ENCODE measurements at places on chromosomes 7 and 10. TPM values are rescaled to one million over a fixed set of nuclear protein-coding genes. Genes with fewer than 3 reads are reported as not detected.
A peak's percentile ranks its signal among the peaks of the same experiment; 100 is the strongest.

The LRRN3 gene
- 0.23 TPM for total RNA-seq

GRCh38 chr10:79394664-79395063 lies 47.4 kb downstream of the PPIF start:
- no peak for DNase-seq
- H3K27me3 ChIP-seq, result no peaks in the 10 kb centered on the region
- no peak overlapping the region for H3K27ac ChIP-seq

GRCh38 chr10:71863203-71863602 lies 12.2 kb upstream of the PSAP start:
- H3K4me3 ChIP-seq, result no peak overlapping the region
- DNase-seq, result no peak
- no peaks in the 10 kb centered on the region for H3K4me1 ChIP-seq

The AGBL3 gene
- total RNA-seq, result 3.2 TPM

The C7orf57 gene
- 0.42 TPM for total RNA-seq

GRCh38 chr7:22751341-22751740 lies 24.3 kb downstream of the IL6 start:
- H3K27me3 ChIP-seq, result no peaks in the 10 kb centered on the region
- no peak overlapping the region for H3K27ac ChIP-seq
- H3K36me3 ChIP-seq, result 0 out of 2 replicates have a peak, but pooled peaks cover 7% of the 10 kb centered on the region
- no peaks in the 10 kb centered on the region for H3K4me1 ChIP-seq
- H3K4me3 ChIP-seq, result no peak overlapping the region
- DNase-seq, result no peak

The AKR1C4 gene
- total RNA-seq, result not detected

The GPR85 gene
- 0.35 TPM for total RNA-seq

- H3K4me1 ChIP-seq, result peaks cover 26% of the 10 kb centered on the region
- no peaks in the 10 kb centered on the region for H3K27me3 ChIP-seq
- no peak overlapping the region for H3K27ac ChIP-seq
- DNase-seq, result no peak
- H3K4me3 ChIP-seq, result no peak overlapping the region
These were observed 2.2 kb upstream of the NOM1 start for GRCh38 chr7:156947120-156947843.

- no peak for DNase-seq
- H3K4me3 ChIP-seq, result no peak overlapping the region
- no peak overlapping the region for H3K27ac ChIP-seq
- H3K4me1 ChIP-seq, result no peaks in the 10 kb centered on the region
These were observed 20.4 kb downstream of the RFC2 start for GRCh38 chr7:74233655-74234285.

DNA sequence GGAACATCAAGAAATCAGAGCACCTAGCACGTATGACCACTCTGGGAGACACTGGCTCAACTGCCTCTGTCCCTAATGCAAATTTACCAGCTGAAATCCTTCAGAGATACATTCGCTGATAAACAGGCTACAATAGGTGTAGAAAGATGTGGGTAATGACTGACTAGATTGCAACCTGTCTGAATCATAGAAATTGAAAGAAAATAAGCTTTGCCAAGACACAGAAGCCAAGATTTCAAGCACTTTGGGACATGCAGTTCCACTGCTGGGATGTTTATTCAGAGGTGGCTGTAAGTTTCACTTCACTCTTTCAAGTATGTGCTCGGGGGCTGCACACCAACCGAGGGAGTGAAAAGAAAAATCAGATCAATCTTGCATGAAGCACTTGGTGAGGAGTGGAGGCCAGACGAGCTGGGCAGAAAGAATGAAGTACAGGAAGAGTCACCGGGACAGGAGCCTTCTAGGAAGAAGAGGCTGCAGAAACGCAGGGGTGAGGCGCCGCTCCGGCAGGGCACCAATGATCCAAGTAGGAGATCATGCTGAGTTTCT lies 276.7 kb downstream of the PARD3 start:
- no peaks in the 10 kb centered on the region for H3K27me3 ChIP-seq
- no peaks in the 10 kb centered on the region for H3K36me3 ChIP-seq
- H3K4me1 ChIP-seq, result peaks cover 5% of the 10 kb centered on the region
- DNase-seq, result no peak

DNA sequence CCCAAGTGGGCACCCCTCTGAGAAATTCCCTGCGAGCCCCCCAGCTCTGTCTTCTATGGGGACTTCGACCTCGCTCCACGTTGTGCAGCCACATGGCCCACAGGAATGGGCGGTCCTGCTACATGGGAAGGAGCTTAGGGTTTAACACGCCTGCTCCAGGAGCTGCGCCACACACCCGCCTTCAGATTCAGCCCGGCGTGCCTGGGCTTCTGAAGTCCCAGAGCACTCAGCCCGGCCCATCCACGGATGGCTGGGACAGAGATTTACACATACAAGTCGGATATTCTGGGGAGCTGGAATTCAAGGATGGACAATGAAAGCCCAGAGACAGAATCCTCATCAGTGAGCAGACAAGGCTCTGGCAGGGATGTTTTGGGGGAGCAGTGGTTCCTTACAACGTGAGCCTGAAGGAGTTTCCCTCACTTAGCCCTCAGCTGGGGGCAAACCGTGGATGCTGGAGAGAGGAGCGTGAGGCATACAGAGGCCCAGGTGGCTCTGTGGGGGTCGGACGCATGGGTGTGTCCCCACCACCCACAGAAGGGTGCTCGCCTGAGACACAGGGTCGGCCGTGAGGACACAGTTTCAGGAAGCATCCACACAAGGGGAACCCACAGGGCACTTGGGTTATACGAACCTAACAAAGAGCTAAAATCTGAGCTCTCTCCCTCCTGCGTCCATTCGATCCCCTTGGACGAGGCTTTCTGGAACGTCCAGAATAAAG lies 372.9 kb downstream of the DNAJB6 start:
- no peaks in the 10 kb centered on the region for H3K4me1 ChIP-seq
- no peak for DNase-seq
- H3K27me3 ChIP-seq, result no peaks in the 10 kb centered on the region
- H3K36me3 ChIP-seq, result no peaks in the 10 kb centered on the region
- H3K4me3 ChIP-seq, result no peak overlapping the region

DNA sequence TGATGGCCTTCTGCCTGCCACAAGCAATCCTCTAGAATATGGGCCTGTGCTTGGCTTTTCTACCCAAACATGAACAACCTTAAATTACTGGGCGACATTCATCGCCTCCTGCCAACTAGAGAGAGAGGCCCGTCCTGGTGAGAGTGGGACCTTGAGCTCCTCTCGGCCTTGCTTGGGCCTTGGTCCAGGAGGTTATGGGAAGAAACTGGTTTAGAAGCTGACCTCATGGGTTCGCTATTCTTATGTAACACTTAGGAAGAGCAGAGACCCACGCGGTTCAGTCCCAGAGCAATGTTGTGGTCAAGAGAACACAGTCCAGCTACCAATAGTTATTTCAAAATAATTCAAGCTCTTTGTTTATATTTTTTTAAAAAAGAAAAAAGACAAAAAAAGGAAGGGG lies 176.3 kb upstream of the ZNF32 start:
- no peaks in the 10 kb centered on the region for H3K36me3 ChIP-seq
- H3K4me1 ChIP-seq, result no peaks in the 10 kb centered on the region
- no peaks in the 10 kb centered on the region for H3K27me3 ChIP-seq
- H3K4me3 ChIP-seq, result no peak overlapping the region
- no peak for DNase-seq

GRCh38 chr7:44242091-44242490 lies 41.3 kb downstream of the YKT6 start:
- DNase-seq, result no peak
- H3K27ac ChIP-seq, result no peak overlapping the region
- H3K27me3 ChIP-seq, result no peaks in the 10 kb centered on the region
- H3K4me3 ChIP-seq, result no peak overlapping the region

GRCh38 chr7:95549818-95550529 lies 46.3 kb downstream of the PDK4 start:
- H3K36me3 ChIP-seq, result no peaks in the 10 kb centered on the region
- no peak for DNase-seq
- H3K4me3 ChIP-seq, result no peak overlapping the region
- H3K4me1 ChIP-seq, result no peaks in the 10 kb centered on the region
- H3K27me3 ChIP-seq, result no peaks in the 10 kb centered on the region

The C10orf67 gene
- not detected for total RNA-seq

The ZWINT gene
- total RNA-seq, result 81.1 TPM

DNA sequence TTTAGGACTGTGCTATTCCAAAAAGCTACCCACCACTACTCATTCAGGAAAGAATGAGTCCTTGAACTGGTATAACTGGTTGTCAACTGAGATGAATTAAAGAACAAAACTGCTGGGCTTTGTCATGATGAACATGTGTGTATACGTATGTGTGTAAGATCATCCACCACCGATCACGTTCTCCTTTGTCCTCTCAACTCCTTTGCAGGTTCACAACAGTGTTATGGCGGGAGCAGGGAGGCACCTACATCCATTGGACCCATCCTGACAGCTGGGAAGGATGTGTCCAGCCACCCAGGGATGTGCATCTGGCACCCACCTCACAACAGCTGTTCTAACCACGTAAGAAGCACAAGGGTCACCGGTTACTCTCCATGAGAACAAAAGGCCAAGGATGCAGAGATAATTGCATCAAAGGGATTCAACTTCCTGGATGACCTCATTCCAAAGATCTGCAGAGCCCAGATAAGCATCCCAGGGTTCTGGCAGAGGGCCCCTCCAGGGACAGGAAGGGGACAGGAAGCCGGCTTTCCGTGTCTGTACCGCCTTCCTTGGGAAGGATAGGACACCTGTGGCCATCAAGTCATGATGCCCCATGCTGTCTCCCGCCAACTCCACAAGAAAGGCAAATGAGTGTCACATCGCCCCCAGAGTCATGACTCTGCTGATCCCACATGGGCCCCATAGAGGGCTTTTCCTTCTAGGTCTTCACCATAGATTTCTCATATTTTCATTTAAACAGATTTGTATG lies 66.1 kb downstream of the STEAP1B start:
- no peaks in the 10 kb centered on the region for H3K36me3 ChIP-seq
- no peak overlapping the region for H3K4me3 ChIP-seq
- DNase-seq, result peak; percentile 52
- no peaks in the 10 kb centered on the region for H3K27me3 ChIP-seq

The KIAA1549 gene
- 11.6 TPM for total RNA-seq

GRCh38 chr7:73900286-73900685 lies 39.3 kb downstream of the TMEM270 start:
- H3K27me3 ChIP-seq, result no peaks in the 10 kb centered on the region
- H3K4me3 ChIP-seq, result no peak overlapping the region
- H3K4me1 ChIP-seq, result peaks cover 11% of the 10 kb centered on the region
- DNase-seq, result peak; percentile 38

DNA sequence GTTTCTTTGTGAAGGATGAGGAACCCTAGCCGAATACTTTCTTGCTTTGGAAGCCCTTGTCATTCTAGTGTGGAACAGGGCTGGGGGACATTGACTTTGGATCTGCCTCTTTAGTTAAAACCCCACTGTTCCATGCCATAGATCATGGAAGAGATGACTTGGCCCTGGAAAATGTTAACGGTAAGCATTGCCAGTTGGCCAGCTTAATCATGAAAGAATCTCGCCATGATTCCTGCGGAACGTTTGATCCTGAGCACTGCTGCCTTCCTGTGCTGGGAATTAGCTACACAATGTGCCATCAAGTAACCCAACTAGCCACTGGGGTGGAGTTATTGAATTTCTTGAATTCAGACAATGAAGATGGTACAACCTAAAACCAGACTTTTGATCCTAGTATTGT lies 177.6 kb upstream of the FZD8 start:
- no peak overlapping the region for H3K4me3 ChIP-seq
- H3K36me3 ChIP-seq, result no peaks in the 10 kb centered on the region
- H3K4me1 ChIP-seq, result no peaks in the 10 kb centered on the region
- H3K27ac ChIP-seq, result no peak overlapping the region
- no peaks in the 10 kb centered on the region for H3K27me3 ChIP-seq
- DNase-seq, result no peak

- H3K4me1 ChIP-seq, result no peaks in the 10 kb centered on the region
- H3K4me3 ChIP-seq, result no peak overlapping the region
- H3K27ac ChIP-seq, result no peak overlapping the region
These were observed 45.3 kb upstream of the ITGA8 start for GRCh38 chr10:15764892-15765454.

The MYH16 gene
- not detected for total RNA-seq

GRCh38 chr7:4450483-4450882 lies 231.6 kb upstream of the FOXK1 start:
- no peaks in the 10 kb centered on the region for H3K36me3 ChIP-seq
- DNase-seq, result peak; percentile 16
- no peaks in the 10 kb centered on the region for H3K27me3 ChIP-seq
- no peaks in the 10 kb centered on the region for H3K4me1 ChIP-seq
- no peak overlapping the region for H3K4me3 ChIP-seq
- no peak overlapping the region for H3K27ac ChIP-seq

The GARIN1A gene
- not detected for total RNA-seq

DNA sequence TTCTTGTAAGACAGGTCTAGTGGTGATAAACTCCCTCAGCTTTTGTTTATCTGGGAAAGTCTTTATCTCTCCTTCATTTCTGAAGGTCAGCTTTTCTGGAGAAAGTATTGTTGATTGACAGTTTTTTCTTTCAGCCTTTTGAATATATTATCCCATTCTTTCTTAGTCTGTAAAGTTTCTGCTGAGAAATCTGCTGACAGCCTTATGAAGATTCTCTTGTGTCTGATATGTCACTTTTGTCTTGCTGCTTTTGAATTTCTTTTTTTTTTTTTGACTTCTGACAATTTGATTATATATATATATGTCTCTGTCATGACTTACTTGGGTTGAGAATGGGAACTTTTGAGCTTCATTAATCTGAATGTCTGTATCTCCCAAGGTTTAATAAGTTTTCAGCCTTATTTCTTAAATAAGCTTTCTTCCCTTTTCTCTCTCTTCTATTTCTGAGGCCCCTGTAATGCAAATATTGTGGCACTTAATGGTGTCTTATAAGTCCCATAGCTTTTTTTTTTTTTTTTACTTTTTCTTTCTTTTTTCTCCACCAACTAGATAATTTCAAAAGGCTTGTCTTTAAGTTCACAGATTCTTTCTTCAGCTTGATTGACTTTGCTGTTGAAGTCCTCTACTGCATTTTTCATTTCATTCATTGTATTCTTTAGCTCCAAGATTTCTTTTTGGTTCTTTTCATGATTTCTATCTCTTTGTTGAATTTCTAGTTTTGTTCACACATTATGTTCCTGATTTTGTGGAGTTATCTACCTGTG lies 81.4 kb upstream of the IL6 start:
- H3K36me3 ChIP-seq, result peaks cover 21% of the 10 kb centered on the region
- H3K27ac ChIP-seq, result no peak overlapping the region
- no peak overlapping the region for H3K4me3 ChIP-seq
- H3K4me1 ChIP-seq, result no peaks in the 10 kb centered on the region
- H3K27me3 ChIP-seq, result no peaks in the 10 kb centered on the region
- no peak for DNase-seq
